Fibroblast of skin of right quadriceps (primary cell): ENCODE measurements at places on chromosomes 11 and 22.

- DNase-seq: no peak
These were observed 21.2 kb upstream of the PDE3B start for GRCh38 chr11:14622223-14622954.

- DNase-seq: no peak
These were observed 47.9 kb upstream of the YWHAH start for GRCh38 chr22:31896472-31896871.

- DNase-seq: no peak
These were observed 5.4 kb upstream of the IPO7 start for GRCh38 chr11:9379041-9379440.

GRCh38 chr11:60084631-60085273 lies 3.7 kb upstream of the MS4A2 start:
- no peak for DNase-seq

- no peak for DNase-seq
These were observed 9.8 kb downstream of the YAP1 start for GRCh38 chr11:102119997-102120396.

- no peak for DNase-seq
These were observed 79.1 kb downstream of the RDX start for GRCh38 chr11:110217223-110217877.

DNA sequence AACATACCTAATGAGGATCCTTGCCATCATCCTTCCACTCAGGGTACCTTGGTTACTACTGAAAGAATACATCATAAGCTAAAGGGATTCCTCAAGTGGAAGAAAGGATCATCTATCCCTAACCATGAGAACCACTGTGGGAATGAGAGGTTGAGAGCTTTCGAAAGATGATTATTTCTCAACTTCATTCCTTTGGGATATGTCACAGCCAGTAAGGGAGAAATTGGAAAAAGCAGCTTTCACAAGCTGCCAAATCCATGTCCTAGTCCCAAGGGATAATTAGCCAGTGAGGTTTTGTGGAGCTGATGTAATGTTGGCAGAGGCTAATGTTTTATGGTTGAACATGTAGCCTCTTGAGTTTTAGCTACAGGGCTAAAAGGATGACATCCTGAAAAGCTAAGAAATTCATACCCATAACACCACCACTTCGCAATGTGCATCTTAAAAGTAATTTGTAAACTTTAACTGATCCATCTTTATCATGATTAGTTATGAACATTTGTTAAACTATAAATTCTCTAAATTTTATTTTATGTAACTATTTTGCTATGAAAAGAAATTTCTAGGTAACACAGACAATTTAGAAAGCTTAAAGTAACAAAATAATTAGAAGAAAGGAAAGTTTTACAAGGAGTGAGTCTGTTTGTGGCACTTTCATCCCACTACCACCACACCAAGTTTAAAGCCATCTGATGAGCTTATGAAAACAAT lies 123.9 kb downstream of the MRTFA start:
- DNase-seq: peak; percentile 100

GRCh38 chr22:20653795-20654342 lies 120.0 kb upstream of the SERPIND1 start:
- no peak for DNase-seq

GRCh38 chr11:30586251-30587144 lies at the start of gene MPPED2:
Gene MPPED2 (minus strand): TSS chr11:30586353. CDS start chr11:30580373, 5,980 bp downstream.
- DNase-seq: no peak

DNA sequence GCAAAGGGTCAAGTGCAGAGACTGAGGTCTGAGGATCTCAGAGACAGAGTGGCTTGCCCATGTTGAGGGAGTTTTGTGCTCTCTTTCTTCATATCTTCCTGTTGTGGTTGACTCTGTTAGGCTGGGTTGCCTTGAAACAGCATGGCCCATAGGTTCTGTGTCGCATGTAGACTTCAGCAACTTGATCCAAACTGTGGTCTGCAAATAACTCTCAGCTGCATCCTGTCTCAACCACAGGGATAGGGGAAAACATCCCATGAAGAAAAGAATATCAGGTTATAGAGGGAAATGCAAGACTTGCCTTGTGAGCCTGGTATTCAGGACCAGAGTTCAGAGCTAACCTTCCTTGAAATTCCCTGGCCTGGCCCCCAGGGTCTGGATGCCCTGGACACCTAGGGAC lies 69.4 kb downstream of the FLI1 start:
- DNase-seq: peak; percentile 43
